ENCODE measurements at places on chromosomes 5 and 9.

- DNase-seq, result no peak
These were observed 101.2 kb downstream of the RAPGEF6 start for GRCh38 chr5:131533836-131534235.

GRCh38 chr9:114696814-114697544, 15.0 kb upstream of the TEX48 start:
- peak; percentile 55 for DNase-seq

- DNase-seq, result no peak
These were observed 20.6 kb downstream of the C9orf43 start for GRCh38 chr9:113431191-113431590.

GRCh38 chr9:1870915-1871314, 144.2 kb upstream of the SMARCA2 start:
- no peak for DNase-seq

- DNase-seq, result no peak
These were observed 134.2 kb downstream of the KCNIP1 start for GRCh38 chr5:170638051-170638450.

DNA sequence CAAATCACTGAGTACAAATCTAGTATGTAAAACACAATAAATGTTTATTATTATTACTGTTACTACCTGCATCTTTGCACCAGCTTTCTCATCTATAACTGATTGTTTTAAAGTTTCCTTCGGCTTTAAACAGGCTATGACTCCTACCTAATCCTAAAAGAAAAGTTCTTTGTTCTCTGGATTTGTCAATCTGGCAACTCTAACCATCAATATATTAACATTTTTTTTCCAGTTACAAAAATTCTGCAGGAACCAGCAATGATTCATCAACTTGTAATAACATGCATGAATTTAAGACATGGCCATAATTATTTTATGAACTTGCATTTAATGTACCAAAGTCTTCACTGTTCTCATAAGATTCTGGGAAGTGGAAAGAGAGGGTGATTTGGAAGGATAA, 228.5 kb downstream of the PIK3R1 start:
- no peak for DNase-seq

DNA sequence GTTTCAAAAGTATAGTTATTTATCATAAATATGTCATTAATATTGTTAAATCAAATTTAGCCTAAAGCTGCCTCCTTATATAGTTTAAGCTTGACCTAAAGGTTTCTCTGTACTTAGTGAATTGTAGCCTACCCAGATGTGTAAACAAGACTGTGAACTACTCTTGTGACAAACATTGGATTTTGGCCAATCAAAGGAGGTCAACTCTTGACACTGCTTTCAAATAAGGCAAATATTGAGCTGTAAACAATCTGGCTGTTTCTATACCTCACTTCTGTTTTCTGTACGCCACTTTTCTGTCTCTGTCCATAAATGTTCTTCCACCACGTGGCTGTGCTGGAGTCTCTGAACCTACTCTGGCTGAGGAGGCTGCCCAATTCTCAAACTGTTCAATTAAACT, 51.2 kb downstream of the FXN start:
- DNase-seq, result no peak

GRCh38 chr5:137350791-137351190, 148.3 kb downstream of the SPOCK1 start:
- DNase-seq, result no peak

- DNase-seq, result no peak
These were observed 474.5 kb downstream of the ENC1 start for GRCh38 chr5:74166064-74166463.

GRCh38 chr5:156920042-156920860, 42.8 kb downstream of the TIMD4 start:
- peak; percentile 40 for DNase-seq

DNA sequence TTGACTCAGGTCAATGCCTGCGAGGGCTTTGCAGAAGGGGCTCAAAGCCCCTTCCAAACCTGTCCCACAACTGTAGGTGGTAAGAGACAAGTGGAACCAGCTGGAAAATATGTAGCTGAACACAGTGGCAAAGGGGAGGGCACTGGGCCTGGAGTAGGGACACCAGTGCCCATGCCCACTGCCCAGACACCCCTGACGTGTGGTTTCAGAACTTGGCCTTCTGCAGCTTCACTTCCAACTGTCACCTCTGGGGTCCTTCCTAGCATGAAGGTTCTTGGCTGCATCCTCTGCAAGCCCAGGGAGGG, 233.1 kb upstream of the IRX1 start:
- DNase-seq, result no peak

DNA sequence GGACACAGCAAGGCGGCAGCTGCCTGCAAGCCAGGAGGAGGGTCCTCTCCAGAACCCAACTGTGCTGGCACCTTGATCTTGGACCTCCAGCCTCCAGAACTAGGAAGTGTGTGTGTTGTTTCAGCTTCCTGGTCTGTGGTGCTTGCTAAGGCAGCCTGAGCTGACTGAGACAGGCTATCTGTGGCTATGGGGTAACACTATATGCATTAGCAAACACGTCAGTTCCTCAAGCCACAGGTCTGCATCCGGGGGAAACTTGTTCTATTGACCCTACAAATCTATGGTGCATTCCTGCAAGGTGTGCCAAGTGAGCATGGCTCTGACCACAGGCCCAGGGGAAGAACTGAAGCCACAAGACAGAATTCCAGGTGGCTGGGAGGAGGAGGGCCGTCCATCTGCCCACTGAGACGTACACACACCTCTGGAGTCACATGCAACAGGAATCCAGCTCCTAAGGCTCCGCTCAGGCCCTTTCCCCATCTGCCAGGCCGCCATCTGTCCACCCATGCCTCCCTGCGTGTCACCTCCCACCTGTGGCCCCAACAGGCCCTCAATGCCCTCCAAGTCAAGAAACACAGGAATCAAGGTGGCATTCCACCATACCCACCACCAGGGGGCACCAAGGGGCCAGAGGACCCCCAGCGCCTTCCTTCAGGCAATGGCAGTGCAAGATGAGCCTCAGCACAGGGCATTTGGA, 174.9 kb downstream of the ROR2 start:
- peak; percentile 63 for DNase-seq

- no peak for DNase-seq
These were observed 9.4 kb downstream of the POU5F2 start for GRCh38 chr5:93731987-93732386.

DNA sequence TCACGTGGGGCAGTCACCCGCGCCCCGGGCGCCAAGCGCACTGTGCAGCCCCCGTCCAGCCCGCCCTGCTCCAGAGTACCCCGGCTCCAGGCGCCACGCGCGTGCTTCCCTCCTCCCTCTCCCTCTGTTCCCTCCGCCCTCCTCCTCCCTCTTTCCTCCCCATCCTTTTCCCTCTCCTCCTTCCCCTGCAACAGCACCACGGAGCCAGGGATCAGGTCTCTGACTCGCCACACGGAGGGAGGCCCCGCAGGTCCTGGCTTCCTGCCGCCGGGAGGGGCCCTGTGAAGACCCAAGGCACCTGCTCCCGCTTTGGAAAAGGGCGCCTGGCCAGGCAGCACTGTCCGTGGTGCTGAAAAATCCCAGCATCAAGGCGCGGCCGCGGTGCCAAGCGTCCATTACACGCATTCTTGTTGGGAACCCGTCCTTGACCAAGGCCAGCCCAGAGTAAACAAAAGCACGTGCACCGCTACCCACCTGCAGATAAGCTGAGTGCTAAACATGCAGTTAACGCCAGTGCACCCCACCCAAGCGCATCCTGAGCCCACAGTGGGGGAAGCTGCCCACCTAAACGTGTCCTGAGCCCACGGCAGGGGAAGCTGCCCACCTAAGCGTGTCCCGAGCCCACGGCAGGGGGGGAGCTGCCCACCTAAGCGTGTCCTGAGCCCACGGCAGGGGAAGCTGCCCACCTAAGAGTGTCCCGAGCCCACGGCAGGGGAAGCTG, 21.7 kb downstream of the SLC6A18 start:
- DNase-seq, result no peak

- DNase-seq, result no peak
These were observed 26.1 kb downstream of the PAEP start for GRCh38 chr9:135587658-135588057.

DNA sequence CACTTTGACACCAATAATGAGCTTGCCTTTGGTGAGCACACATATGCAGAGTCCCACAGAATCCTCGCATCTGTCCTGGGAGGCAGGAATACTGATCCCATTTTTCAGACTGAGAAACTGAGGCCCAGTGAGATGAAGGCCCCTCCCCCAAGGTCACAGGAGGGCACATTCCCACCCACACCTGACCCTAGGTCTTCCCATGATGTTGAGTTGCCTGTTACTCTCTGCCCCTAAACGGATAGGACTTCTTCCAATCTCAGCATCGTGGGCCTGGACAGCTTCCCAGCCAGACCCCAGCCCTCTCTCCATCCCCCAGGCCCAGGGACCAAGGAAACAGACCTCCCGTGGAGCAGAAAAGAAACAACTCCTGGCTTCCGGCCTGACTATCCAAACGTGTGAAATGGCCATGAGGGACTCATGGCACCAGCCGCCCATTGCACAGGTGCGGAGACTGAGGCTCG, 877 bp downstream of the SH3GLB2 start:
- DNase-seq, result no peak

DNA sequence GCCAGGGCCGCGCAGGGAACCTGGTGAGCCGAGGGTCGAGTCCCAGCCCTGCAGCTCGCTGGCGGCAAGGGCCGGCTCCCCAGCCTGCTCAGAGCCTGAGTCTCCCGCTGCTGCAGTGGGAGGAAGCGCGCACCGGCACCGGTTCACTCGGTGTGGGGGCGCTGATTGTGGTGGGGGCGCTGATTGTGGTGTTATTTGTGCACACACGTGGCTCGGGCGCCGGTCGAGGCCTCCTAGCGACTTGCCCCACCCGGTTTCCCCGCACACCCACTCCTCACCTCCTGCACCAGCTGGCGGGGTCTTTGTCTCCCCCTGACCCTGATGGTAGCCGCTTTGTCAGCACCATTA, 266.7 kb downstream of the NSG2 start:
- DNase-seq, result no peak

DNA sequence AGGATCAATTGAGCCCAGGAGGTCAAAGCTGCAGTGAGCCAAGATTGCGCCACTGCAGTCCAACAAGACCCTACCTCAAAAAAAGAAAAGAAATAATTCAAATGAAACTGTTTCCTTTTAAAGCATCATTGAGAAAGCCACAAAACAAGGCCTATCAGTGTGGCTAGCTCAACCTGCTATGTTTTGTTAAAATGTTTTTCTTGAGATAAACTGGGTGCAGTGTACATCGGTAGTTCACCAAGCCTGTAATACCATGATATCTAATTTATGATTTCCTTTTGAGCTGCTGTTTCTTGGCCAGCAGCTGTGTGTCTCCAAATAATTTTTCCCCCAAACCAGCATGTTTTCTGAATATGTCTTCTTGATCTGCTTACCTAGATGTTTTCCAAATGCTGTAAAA, 97.3 kb upstream of the GOLGA1 start:
- DNase-seq, result no peak

Data from activated CD4-positive, CD25-positive, alpha-beta regulatory T cell treated with anti-CD3 and anti-CD28 coated beads, Interleukin-2, amount 50 U/mL, for 72 hours (primary cell).